SJCRH30 (cell line): ENCODE measurements at places on chromosomes 12 and 14.
A peak's percentile ranks its signal among the peaks of the same experiment; 100 is the strongest.

DNA sequence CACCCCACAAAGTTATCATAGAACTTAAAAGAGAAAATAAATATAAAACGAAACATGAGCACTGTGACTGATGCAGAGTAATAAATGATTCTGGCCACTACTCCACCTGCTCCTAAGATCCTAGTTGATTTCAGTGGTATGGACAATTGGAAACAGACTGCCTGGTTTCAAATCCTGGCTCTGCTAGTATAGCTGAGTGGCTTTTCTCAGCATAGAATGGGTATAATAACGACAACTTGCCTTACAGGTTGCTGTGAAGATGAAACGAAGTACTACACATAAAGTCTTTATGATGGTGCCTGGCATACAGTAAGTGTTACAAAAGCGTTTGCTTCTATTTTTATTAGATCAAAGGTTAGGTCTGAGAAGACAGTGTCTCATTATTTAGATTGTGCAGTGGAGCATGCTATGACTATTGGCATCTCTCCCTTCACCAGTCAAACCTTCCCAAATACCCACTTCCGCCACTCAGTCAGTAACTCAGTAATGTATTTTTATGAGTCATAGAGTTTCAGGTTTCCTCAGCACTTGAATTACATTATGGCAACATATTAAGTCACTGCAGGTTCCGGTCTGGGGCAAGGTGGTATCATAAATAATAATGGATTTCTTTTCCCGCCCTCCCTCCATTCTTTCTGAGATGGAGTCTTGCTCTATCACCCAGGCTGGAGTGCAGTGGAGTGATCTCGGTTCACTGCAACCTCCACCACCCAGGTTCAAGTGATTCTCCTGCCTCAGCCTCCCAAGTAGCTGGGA is 29.7 kb upstream of the NR2C1 start:
- DNase-seq, result peak; percentile 60

- DNase-seq, result peak; percentile 70
These were observed 6.6 kb downstream of the PPHLN1 start for GRCh38 chr12:42332301-42333285.

- no peak for DNase-seq
These were observed 739.0 kb upstream of the TBX3 start for GRCh38 chr12:115422845-115423545.

DNA sequence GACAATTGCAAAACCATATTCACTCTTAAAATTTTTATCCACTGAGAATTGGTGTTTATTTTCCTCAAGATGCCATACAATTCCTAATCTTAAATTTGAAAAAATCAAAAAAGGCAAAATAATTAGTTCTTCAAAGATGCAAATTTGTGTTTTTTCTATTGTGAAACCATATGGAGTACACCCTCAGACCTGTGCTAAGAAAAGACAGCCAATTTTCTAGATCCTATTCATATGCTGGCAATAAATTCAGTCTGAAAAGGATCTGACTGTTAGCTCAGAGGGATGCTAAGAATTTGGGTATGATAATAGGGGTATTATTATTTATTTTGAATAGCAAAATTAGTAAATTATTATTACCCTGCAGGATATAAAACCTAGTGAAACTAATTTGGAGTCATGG is 476.9 kb upstream of the SYT1 start:
- DNase-seq, result no peak

- no peak for DNase-seq
These were observed 15.2 kb upstream of the RXYLT1 start for GRCh38 chr12:63764481-63764880.

GRCh38 chr14:102900631-102901571 is 21.6 kb upstream of the AMN start:
- no peak for DNase-seq

GRCh38 chr14:35254736-35255135 is 37.4 kb upstream of the PSMA6 start:
- DNase-seq, result no peak
